Omental fat pad (tissue), 4 donors: ENCODE measurements at places on chromosomes 6 and 20. TPM values are rescaled to one million over a fixed set of nuclear protein-coding genes. Genes with fewer than 3 reads are reported as not detected.

The OR2H1 gene
- total RNA-seq: not detected

The MLIP gene
- total RNA-seq: 2.3 TPM

The GPR63 gene
- total RNA-seq: 1.7 TPM

The PPP1R14C gene
- total RNA-seq: not detected

The HLA-DRA gene
- total RNA-seq: 437 TPM

The MMP24 gene
- 7.2 TPM for total RNA-seq

The SULF2 gene
- 57.5 TPM for total RNA-seq

The ZSCAN16 gene
- total RNA-seq: 6.0 TPM

The RPL10A gene
- total RNA-seq: 1,059 TPM

- no peak for DNase-seq
Observed at GRCh38 chr20:62287759-62288534, 14.8 kb upstream of the ADRM1 start.

GRCh38 chr6:82396964-82397751, 33.5 kb downstream of the TPBG start:
- no peak for DNase-seq

- no peak for DNase-seq
Observed at GRCh38 chr20:42097741-42098140, 479.6 kb upstream of the CHD6 start.

- DNase-seq: no peak
Observed at GRCh38 chr6:56744528-56744927, 101.8 kb upstream of the DST start.

DNA sequence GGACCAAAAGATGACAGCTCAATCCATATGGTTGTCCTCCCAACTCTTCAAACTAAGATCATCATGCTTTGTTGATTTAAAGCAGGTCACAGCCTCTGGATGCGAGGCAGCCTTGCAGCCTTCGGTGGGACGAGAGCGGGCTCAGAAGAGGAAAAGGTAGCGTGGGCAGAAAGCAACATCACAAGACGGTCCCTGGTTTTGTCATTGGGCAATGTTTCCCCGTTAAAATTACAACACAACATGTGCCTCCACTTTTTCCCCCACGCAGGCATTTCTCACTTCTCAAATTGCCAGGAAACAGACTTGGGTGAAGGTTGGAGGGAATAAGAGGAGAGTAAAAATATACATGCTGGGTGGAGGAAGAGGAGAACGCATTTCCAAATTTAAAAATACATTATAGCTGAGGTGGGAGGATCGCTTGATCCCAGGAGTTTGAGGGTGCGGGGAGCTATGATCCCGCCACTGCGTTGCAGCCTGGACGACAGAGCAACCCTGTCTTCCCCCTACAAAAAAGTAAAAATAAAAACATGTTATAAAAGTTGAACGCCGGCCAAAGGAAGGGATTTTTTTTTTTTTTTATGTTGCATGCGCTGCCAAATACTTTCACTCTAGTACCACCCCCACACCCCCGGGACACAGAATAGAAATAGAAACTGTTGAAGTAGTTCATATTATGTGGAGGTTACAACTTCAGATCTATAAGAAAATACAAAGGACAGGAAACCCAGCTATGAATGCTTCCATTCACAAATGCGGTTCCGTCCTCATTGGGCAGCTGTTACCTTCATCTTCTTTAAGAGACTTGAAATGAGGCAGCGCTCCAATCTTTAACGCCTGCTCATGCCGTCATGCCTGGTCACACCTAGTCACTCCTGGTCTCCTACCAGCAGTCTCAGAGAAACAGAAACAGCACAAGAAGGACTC, 13.9 kb upstream of the NAA20 start:
- DNase-seq: no peak

- DNase-seq: no peak
Observed at GRCh38 chr6:46996860-46997641, 45.1 kb downstream of the ADGRF1 start.

DNA sequence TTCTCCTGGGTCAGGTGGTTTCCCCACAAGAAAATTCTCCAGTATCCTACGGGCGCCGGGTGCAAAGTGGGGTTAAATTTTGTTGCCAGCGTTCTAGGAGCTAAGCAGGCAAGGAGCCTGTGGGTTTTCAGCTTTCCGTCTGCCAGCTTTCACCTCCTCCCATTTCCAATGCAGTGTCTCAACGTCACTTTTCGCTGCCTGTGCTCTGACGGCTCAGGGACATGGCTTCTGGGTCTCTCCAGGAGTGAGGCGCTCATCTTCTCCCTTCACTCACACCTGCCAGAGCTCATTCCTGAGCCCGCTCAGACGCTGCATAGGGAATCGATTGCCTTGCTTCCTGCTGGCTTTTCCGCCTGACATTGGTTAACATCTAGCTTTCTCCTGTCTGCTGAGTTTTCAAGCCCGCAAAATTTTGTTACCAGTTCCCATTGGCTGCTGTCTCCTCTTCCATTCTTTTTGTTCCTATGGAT, 7.3 kb upstream of the NAA20 start:
- DNase-seq: no peak

DNA sequence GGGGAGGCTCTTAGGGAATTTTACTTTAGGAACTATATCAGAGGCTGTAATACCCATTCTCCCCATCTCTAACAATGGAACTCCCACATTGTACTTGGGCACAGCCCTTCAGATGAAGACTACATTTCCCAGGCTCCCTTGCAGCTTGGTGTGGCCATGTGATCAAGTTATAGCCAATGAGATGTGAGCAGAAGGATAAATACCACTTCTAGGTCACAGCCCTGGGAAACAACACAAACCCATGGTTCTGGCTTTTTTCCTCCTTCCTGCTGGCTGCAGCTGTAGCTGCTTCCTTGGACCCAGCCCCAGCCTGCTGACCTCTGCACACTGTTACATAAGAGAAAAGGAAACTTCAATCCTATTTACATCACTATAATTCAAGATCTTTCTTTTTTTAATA, 445.9 kb upstream of the JARID2 start:
- DNase-seq: no peak

- no peak for DNase-seq
Observed at GRCh38 chr20:37797669-37798175, 103.9 kb downstream of the CTNNBL1 start.

DNA sequence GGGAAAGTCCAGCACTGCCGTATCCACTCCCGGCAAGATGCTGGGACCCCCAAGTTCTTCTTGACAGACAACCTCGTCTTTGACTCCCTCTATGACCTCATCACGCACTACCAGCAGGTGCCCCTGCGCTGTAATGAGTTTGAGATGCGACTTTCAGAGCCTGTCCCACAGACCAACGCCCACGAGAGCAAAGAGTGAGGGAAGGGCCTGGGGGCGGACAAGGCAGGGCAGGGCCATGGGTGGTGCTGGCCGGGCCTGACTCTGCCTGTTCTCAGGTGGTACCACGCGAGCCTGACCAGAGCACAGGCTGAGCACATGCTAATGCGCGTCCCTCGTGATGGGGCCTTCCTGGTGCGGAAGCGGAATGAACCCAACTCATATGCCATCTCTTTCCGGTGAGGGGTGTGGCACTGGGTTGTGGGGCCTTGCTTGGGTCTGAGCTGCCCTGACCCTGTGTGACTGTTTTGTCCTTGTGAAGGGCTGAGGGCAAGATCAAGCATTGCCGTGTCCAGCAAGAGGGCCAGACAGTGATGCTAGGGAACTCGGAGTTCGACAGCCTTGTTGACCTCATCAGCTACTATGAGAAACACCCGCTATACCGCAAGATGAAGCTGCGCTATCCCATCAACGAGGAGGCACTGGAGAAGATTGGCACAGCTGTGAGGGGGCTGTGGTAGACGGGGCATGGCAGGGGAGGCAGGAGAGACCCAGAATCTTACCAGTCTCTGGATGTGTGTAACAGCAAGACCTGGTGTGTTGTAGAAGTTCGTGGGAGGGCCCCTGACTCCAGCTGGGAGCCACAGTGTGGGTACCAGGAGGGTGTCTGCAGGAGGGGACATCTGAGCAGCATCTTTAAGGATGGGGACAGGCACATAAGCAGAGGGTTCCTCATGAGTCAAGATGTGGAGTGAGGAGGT, 29.1 kb downstream of the PLCG1 start:
- no peak for DNase-seq

- DNase-seq: no peak
Observed at GRCh38 chr6:5333658-5334057, 72.3 kb downstream of the FARS2 start.

DNA sequence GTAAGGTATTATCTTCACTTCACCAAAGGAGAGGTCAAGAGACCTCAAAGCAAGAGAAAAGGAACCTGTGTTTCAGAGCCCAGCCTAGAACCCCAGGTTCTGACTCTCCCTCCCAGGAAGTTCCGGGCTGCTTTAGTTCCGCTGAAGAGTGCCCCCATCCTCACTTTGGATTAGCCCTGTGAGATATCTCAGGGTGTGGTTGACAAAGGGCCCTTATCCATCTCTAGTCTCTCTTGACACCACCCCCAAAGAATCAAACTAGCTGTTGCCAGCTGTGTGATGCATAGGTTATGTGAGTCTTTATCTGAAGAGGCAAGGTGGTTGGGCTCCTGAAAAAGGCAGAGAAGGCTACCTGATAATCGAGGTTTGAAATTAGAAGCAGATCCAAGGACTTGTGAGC, 20.6 kb downstream of the BRPF3 start:
- no peak for DNase-seq

DNA sequence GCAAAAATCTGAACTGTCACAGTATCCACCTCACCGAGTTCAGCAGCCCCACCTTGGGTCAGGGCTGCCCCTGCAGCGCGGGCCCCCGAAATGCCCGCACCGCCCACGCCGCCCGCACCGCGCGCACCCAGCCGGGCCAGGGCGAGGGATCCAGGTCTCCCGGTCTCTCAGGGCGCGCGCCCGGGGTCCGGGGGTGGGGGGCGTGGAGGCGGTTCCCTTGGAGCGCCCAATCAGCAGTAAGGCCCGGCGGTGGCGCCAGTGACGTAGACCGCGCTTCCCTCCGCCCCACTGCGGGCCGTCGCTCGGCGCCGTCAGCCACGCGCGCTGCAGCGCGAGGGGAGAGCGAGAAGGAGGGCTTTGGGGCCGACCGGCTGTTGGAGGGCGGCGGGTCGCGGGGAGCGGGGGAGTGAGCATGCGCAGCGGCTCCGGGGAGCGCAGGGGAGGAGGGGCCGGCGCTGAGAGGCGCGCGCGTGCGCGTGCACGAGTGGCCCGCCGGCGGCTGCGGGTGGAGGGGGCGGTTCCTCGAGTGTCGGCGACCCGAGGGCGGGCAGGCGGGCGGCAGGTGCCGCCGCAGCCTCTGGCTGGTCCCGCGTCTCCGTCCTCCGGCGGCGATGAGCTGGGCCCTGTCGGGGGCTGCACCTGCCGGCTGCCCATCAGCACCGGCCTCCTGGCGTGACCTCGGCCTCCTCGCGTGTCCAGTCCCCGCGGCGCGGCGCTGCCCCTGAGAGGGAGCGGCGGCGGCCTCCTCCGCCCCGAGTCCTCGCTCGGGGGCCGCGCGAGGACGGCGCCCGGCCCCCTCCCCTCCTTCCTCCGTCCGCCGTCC, at the start of gene TMEM170B:
TMEM170B (plus strand) TSS at position 521 of the 823 bp plus-strand sequence. CDS start 529 bp downstream, outside the sequence.
- DNase-seq: peak; percentile 75

GRCh38 chr20:32316667-32317066, 39.2 kb downstream of the KIF3B start:
- no peak for DNase-seq

DNA sequence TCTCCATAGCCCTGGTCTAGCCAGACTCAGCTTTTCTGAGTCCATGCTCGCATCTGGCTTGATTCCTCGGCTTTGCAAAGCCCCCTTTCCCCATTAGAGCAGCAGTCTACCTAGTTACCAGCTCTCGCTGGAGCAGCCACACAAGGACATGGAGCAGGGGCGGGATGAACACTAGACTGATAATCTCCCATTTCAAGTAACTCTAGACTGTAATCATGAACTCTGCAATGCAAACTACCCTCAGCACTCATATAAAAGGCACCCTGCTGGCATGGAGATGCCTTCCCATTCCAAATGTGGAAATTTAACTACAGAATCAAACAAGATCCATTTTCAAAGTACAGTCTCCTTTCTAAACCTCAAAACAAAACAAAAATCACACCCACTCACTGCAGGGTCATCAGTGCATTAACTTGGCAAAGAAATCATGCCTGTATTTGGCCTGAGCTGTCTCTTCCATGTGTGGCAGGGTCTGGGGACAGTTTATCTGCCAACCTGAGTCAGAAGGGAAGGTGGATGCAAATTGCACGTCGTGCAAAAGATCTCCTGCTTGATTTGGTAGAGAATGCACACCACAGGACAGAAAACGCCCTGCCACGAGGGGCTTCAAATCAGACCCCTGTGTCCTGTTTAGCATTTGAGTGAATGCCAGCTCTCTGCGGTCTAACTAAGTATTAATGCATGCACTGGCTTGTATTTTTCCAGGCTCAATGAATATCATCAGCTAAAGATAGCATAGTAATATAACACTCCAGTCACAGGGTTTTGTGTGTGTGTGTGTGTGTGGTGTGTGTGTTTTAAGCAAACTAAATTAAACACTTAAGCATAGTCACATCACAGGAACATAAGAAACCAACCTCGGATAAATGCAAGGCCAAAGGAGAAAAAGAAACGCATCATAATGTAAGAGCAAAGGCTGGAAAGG, 85.3 kb downstream of the MYLK4 start:
- no peak for DNase-seq

DNA sequence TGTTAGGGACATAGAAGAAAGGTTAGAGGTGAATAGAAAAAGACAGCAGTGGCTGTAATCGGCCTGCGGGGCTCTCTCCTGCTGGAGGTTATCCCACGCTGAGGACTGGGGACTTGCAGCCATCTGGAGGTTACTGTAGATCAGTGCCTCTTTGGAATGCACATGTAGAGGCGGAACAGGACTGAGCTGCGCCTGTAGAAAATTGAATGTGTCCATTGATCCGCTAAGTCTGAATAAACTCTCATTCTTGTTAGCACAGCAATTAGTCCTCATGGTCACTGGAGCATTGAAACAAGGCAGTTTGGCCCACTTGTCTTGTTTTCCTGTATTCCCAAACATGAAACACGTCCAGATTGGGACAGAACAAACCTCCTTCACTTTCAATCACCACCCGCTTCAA, 46.3 kb upstream of the F13A1 start:
- no peak for DNase-seq

DNA sequence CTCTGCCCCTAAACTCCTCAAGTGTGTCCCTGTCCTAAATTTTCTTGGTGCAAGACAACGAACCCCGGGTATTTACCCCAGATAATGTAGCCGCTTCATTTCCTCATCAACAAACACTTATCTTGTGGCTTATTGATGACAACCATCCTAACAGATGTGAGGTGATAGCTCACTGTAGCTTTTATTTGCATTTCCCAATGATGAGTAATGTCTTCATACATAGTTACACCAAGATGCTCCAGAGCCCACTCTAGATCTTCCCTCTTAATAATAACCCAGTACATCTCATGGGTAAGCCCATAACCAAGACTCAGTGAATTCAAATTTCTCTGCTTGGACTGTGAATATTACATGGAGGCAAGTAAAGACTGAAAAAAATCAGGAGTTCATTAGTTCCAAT, 48.2 kb upstream of the BEND6 start:
- DNase-seq: no peak

- DNase-seq: no peak
Observed at GRCh38 chr6:11754625-11755271, 23.9 kb downstream of the ADTRP start.

- DNase-seq: no peak
Observed at GRCh38 chr6:34658605-34659265, 37.8 kb downstream of the ILRUN start.
